Esophagus squamous epithelium (tissue), 5 donors: ENCODE measurements at places on chromosomes 11 and 22.

DNA sequence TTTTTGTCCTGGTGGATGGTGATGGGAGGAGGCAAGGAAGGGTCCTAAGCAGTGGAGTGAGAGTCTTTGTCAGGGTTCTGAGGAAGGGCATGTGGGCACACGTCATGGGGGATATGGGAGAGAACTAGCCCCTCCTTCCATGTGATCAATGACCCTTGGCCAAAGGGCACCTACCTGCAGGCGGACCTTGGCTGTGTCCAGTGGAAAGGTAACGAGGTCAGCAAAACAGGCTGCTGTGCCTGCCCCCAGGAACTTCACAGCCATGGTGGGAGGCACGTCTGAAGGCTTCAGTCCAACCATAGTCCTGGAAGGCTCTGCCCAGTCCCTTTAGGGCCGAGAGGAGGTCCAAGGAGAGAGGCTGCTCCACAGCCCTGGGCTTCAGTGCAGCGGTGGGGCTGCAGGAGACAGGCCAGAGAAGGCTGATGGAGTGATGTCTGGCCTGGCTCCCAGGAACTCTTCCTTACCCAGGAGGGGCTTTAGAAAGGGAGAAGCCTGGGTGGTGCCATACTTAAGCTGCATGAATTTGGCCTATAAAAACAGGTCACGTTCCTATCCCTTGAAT, 2.1 kb downstream of the UCP3 start:
- H3K27ac ChIP-seq: no peak overlapping the region
- no peak overlapping the region for H3K4me3 ChIP-seq
- peaks cover 21% of the 10 kb centered on the region for H3K36me3 ChIP-seq
- H3K27me3 ChIP-seq: no peaks in the 10 kb centered on the region

DNA sequence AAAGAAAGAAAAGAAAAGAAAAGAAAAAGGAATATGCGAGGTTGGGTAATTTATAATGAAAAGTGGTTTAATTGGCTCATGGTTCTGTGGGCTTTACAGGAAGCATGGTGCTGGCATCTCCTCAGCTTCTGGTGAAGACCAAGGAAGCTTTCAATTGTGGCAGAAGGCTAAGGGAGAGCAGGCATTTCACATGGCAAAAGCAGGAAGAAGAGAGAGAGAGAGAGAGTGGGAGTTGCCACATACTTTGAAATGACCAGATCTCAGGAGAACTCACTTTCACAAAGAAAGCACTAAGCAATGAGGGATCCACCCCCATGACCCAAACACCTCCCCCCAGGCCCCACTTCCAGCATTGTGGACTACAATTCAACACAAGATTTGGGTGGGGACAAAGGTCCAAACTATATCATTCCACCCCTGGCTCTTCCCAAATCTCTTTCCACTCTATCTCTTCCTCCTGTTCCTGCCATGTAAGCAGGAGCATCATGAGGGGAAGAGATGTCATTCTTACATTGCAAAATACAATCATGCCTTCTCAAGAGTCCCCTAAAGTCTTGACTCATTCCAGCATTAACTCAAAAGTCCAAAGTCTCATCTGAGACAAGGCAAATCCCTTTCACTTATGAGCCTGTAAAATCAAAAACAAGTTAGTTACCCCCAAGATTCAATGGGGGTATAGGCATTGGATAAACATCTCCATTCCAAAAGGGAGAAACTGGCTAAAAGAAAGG, 38.9 kb downstream of the LINC01488 start:
- no peak for DNase-seq
- no peaks in the 10 kb centered on the region for H3K4me1 ChIP-seq
- H3K27ac ChIP-seq: no peak overlapping the region
- no peak overlapping the region for H3K4me3 ChIP-seq

GRCh38 chr11:5923427-5923776, 18.6 kb upstream of the OR56A3 start:
- no peaks in the 10 kb centered on the region for H3K4me1 ChIP-seq
- no peak for DNase-seq
- no peaks in the 10 kb centered on the region for H3K27me3 ChIP-seq
- H3K36me3 ChIP-seq: no peaks in the 10 kb centered on the region

- no peaks in the 10 kb centered on the region for H3K36me3 ChIP-seq
- no peak overlapping the region for H3K27ac ChIP-seq
- no peaks in the 10 kb centered on the region for H3K27me3 ChIP-seq
- H3K4me3 ChIP-seq: no peak overlapping the region
- DNase-seq: no peak
Measured at GRCh38 chr11:111018566-111018965, 227.0 kb upstream of the POU2AF2 start.

GRCh38 chr11:120441592-120441991, 70.0 kb upstream of the GRIK4 start:
- no peaks in the 10 kb centered on the region for H3K27me3 ChIP-seq
- no peak overlapping the region for H3K27ac ChIP-seq

GRCh38 chr22:44128958-44129618, 51.6 kb upstream of the PARVG start:
- H3K4me3 ChIP-seq: no peak overlapping the region
- DNase-seq: no peak
- H3K36me3 ChIP-seq: peaks cover 34% of the 10 kb centered on the region
- H3K27me3 ChIP-seq: no peaks in the 10 kb centered on the region
- no peaks in the 10 kb centered on the region for H3K4me1 ChIP-seq

DNA sequence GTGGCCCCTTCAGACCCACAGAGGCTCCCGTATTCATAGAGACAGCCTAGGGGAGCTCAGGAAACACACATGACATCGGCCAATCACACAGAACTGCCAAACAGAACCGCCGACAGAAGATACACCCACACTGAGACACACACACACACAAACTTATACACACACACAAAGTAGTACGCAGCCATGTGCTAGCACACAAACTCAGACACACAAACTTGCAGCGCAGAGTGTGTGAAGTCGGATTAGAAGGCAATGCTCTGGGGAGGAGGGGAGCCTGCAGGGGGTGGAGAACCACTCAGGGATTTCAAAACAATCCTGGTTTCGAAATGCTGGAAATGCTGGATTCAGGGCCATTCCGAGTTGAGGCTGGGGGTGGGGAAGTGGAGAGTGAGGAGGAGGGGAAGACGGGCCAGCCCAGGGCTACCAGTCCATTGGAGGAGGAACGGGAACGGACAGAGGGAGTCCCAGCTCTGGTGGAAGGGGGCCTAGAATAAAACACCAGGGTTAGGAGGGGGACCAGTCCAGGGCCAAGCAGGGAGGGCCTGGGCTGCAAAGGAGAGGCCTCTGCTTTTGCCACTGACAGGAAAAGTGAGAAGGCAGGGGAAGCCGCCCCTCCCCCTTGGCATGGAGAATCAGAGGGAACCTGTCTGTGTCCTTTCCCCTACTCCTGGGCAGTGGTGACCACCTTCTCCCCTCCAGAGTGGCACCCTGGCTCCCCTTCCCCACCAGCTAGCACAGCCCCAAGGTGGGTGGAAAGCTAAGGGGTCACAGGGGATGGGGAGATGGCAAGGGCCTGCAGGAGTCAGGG, 4.4 kb downstream of the BCL9L start:
- peak overlapping the region; percentile 99 for H3K27ac ChIP-seq
- DNase-seq: no peak
- peaks cover 88% of the 10 kb centered on the region for H3K4me1 ChIP-seq
- H3K4me3 ChIP-seq: peak overlapping the region; percentile 78

DNA sequence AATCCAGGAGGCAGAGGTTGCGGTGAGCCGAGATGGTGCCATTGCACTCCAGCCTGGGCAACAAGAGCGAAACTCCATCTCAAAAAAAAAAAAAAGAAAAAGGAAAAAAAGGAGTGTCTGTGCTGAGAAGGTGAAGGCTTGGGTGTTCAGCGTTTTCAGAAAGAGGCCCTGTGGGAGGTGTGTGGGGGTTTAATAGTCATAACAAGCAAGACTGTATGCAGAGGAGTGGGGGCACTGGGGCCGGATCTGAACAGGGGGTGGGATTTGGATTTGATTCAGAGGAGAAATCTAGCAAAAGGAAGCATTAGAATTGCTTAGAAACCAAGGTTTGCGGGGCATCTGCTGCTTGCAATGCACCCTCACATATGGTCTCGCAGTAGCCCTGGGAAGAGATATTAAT, 136.0 kb downstream of the FEZ1 start:
- no peak for DNase-seq
- H3K27ac ChIP-seq: no peak overlapping the region
- no peak overlapping the region for H3K4me3 ChIP-seq
- no peaks in the 10 kb centered on the region for H3K4me1 ChIP-seq

GRCh38 chr22:36384766-36385481, 2.8 kb downstream of the MYH9 start:
- no peaks in the 10 kb centered on the region for H3K27me3 ChIP-seq
- H3K36me3 ChIP-seq: no peaks in the 10 kb centered on the region
- H3K27ac ChIP-seq: peak overlapping the region; percentile 100
- H3K4me3 ChIP-seq: peak overlapping the region; percentile 68
- peaks cover 56% of the 10 kb centered on the region for H3K4me1 ChIP-seq

GRCh38 chr11:17162376-17162775, 45.4 kb downstream of the PIK3C2A start:
- H3K36me3 ChIP-seq: no peaks in the 10 kb centered on the region
- no peaks in the 10 kb centered on the region for H3K27me3 ChIP-seq
- H3K4me1 ChIP-seq: peaks cover 5% of the 10 kb centered on the region

DNA sequence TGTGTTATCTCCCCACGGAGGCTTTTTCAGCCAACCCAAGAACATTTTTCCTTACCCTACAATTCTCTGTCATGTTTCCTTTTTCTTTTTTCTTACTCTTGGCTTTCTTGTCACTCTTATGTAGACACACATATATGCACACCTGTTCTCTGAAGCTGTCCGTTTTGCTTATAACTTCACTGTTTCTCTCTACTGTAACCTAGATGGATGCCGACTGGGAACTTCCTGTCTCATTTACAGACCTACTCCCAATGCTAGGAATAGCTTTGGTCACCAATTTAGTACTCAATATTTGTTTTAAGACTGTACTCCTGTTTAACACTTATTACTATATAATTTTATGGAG, 9.9 kb upstream of the CASP12 start:
- H3K36me3 ChIP-seq: no peaks in the 10 kb centered on the region
- H3K27ac ChIP-seq: no peak overlapping the region
- H3K27me3 ChIP-seq: no peaks in the 10 kb centered on the region
- H3K4me3 ChIP-seq: no peak overlapping the region

DNA sequence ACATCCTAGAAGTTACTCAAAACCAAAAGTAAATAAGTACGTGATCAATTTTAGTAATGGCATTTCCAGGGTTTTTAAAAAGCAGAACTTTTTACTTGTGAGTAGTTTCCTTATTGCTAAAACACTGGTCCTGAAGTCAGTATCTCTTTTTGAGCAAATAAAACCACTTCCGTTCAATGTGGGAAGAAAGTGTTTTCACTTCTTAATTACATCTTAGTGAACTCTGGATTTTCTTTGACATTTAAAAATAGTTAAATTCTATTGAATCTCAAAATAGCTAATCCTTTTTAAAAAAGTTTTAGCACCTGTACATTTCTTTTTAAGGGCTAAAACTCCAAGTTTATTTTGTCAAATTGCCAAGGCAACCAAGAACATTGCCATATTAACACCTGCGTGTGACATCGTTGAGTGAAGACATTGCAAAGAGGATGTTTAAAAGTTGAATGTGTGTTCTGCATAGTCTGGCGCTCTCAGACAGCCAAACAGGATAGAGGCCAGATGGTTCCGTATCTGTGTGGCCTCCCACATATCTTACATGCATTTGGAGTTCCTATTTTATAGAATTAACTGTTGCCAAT, 17.2 kb upstream of the OR5B21 start:
- no peaks in the 10 kb centered on the region for H3K27me3 ChIP-seq
- H3K4me3 ChIP-seq: no peak overlapping the region
- H3K36me3 ChIP-seq: no peaks in the 10 kb centered on the region
- no peak for DNase-seq
- peak overlapping the region; percentile 10 for H3K27ac ChIP-seq

DNA sequence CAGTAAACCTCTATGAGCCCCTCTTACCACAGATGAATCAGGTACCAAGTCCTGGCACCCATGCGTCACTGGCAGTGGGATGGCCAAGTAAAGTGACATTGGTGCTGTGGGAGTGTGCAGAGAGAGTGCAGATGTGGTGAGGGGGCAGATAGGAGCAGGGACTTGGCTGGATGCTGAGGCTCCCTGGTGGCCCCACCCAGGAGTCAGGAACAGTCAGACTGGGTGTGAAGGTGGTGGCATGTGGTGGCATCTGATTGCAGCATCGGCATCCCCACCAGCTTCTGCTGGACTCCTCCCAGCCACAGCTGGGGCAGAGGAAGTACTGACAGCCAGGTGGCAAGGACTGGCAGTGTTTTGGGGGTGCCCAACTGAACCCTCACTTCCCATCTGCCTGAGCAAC, 11.4 kb downstream of the DGAT2 start:
- no peaks in the 10 kb centered on the region for H3K36me3 ChIP-seq
- no peak for DNase-seq

- H3K36me3 ChIP-seq: no peaks in the 10 kb centered on the region
- H3K27me3 ChIP-seq: no peaks in the 10 kb centered on the region
- no peak overlapping the region for H3K27ac ChIP-seq
- H3K4me1 ChIP-seq: peaks cover 14% of the 10 kb centered on the region
- no peak overlapping the region for H3K4me3 ChIP-seq
- no peak for DNase-seq
Measured at GRCh38 chr22:35769974-35770373, 52.3 kb downstream of the APOL5 start.

DNA sequence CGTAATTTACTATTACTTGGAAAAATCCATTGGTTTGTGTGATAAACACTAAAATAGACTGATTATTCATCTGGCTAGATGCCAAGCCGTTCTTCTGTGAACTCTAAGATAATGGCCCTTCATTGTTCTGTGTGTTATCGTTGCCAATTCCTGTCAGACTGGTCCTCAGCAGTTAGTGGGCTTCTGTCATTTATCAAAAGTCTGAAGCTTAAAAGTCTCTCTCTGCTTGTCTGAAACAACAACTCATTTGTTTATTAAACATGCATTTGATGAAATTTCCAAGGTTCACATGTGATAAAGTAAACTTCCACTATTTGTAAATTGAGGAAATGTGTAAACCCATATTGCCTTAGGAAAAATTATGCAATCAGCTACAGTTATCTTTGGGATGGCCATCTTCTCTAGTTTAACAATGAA, 21.1 kb upstream of the RDX start:
- DNase-seq: no peak
- H3K4me3 ChIP-seq: no peak overlapping the region
- no peak overlapping the region for H3K27ac ChIP-seq
- no peaks in the 10 kb centered on the region for H3K36me3 ChIP-seq
- H3K4me1 ChIP-seq: no peaks in the 10 kb centered on the region
- H3K27me3 ChIP-seq: no peaks in the 10 kb centered on the region

GRCh38 chr11:130474637-130475400, 26.4 kb downstream of the ADAMTS15 start:
- no peaks in the 10 kb centered on the region for H3K36me3 ChIP-seq
- H3K4me1 ChIP-seq: peaks cover 18% of the 10 kb centered on the region
- no peak overlapping the region for H3K27ac ChIP-seq

- peaks cover 8% of the 10 kb centered on the region for H3K4me1 ChIP-seq
- H3K27me3 ChIP-seq: no peaks in the 10 kb centered on the region
- H3K36me3 ChIP-seq: peaks cover 77% of the 10 kb centered on the region
- H3K27ac ChIP-seq: no peak overlapping the region
- DNase-seq: no peak
- H3K4me3 ChIP-seq: no peak overlapping the region
Measured at GRCh38 chr22:31829505-31829904, 75.7 kb downstream of the DEPDC5 start.
